ENCODE measurements at places on chromosomes 13 and 19.
A peak's percentile ranks its signal among the peaks of the same experiment; 100 is the strongest.

DNA sequence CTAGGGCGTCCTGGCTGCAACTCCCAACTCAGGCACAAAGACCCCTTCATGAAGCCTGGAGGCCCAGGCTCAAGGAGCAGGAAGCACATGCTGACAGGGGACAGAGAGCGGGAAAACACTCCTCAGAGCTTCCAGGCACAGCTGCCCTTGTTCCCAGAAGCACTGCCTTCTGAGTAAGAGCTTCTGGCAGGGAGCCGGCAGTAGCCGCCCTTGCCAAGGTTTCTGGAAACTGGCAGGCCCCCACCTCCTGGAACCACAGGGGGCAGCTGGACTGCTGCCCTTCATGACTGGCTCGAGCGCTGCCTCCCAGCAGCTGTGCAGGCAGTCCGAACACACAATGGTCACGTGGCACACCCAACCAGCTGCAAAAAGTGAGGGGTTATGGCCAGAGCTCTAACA lies 33.6 kb upstream of the EPHX3 start:
- DNase-seq: no peak

DNA sequence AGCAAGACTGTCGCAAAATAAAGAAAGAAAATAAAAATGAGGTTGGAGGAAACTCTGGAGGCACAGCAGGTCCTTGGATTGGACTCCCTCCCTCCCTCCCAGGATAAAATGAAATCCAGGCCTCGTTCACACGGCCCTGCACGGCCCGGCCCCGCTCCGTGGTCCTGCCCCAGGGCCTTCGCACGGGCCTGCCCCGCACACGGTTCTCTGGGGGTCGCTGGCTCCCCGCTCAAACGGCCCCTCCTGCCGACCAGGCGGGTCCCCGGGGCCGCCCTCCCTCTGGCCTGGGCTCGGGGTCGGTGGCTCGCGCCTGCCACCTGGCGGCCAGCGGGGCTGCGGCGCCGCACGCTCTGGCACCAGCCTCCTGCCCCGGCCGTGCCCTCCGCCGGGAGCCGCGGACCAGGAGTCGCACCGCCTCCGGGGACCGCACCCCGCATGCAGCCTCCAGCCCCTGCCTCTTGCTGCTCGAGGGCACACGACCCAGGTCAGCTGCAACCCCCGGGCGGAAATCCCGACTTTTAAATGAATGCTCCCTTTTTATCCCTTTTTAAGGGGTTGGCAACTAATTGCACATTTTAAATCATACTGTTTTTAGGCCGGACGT lies 1.5 kb upstream of the WDR18 start:
- peak; percentile 49 for DNase-seq

DNA sequence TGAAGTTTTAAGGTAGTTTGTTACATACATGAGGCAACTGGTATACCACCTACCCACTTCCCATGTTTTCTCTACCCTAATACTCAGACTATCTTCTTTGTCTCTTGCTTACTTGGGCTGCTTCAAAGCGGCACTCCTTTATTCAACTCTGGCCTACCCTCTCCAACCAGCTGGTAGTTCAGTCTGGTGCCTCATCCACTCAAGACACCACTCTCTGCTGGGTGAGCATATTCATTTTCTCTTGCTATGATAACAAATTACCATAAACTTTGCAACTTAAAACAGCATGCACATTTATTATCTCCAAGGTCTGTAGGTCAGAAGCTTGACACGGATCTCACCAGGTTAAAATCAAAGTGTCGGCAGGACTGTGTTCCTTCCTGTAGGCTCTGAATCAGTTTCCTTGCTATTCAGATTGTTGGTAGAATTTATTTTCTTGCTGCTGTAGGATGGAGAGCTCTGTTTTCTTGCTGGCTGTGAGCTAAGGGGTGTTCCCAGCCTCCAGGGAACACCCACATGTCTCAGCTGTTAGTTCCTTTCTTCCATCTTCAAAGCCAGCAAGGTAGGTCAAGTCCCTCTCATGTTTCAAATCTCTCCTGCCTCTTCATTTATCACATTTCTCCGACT lies 666.0 kb downstream of the DIAPH3 start:
- DNase-seq: no peak

GRCh38 chr19:39144290-39145071 lies 18.9 kb downstream of the PAK4 start:
- DNase-seq: no peak

DNA sequence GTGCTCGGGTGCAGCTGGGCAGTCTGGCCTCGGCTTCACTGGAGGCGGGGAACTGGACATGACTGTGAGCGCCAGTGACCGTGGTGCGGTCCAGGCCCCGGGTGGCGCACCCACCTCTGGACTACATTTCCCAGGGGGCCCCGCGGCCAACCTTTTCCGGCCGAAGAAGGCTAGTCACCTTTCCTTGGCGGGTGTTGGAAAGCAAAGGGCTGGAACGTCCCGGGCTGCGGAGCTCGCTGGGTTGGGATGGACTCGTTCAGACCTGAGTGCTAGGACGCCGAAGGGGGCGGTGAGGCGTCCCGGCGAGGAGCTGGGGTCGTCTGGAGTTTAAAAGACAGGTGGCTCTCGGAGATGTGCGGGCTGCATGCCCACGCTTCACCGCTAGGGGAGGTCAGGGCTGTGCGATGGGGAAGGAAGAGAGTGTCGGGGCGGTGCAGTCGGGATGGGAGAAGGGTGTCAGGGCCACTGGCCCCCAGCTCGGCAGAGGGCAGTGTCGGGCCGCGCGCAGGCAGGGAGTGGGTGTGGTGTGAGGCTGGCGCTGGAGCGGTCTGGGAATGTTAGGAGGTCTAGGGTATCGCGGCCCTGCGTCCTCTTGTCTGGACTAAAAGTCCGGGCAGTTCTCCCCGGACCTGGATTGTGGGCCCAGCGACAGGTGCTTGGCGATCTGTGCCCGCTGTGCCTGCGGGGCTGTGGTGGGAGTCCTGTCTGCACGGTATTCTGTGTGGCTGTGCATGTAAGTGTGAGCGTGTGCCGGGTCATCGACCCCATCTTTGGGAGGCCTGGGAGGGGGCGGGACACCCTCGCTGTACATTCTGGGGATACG lies 57.1 kb downstream of the ZNF568 start:
- DNase-seq: peak; percentile 50

DNA sequence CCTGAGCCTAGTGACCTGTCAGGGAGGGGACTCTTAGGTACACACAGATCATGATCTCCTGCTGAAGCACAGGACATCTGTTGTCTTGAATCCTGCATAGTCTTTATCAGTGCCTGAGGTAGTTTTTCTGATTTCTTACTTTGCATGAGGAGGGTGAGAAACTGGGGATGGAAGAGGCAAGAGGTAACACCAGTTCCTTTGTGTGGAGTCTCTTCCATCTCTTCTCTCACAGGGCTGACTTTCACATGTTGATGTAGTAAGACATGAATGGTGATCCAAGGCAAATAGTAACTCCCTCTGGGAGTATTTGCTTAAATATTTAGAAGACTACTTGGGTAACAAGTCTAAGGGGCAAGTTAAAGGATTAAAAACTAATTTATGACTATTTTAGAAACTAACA lies 9.5 kb downstream of the NBEA start:
- no peak for DNase-seq

DNA sequence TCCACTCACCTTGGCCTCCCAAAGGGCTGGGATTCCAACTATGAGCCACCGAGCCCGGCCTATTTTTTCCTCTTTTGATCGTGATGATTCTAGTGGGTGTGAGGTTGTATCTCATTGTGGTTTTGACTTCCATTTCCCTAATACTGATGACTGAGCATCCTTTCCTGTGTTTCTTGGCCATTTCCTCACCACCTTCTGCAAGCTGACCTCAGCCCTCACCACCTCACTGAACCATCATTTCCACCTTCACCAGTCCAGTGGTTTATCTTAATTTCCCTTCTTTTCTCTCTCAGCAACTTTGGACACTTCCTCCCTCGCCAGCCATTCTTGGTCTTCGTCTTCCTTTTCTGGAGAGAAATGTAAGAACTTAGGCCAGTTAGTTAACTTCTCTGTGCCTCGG lies 13.0 kb upstream of the BICRA start:
- DNase-seq: no peak

DNA sequence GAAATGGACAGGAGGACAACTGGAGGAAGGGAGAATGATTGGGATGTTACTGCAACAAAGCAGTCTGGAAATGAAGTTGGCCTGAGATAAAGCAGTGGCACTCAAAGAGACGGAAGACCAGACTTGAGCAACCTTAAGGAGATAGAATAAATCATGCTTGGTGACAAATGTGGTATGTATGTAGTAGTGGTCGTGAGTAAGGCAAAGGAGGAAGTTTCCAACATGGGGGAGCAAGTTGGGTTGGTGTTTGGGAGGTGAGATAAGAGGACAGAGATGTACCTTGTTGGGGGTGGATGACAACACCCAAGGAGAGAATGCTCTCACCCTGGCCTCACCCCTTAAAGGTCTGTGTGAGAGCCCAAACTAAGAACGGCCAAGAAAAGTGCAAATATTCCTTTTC lies 420.5 kb downstream of the DIAPH3 start:
- DNase-seq: no peak

All from stimulated activated CD8-positive, alpha-beta memory T cell treated with anti-CD3 and anti-CD28 coated beads, Interleukin-4, amount 100 ng/mL, for 4 hours (primary cell).